ENCODE measurements at places on chromosomes 5 and 9.
A peak's percentile ranks its signal among the peaks of the same experiment; 100 is the strongest.

DNA sequence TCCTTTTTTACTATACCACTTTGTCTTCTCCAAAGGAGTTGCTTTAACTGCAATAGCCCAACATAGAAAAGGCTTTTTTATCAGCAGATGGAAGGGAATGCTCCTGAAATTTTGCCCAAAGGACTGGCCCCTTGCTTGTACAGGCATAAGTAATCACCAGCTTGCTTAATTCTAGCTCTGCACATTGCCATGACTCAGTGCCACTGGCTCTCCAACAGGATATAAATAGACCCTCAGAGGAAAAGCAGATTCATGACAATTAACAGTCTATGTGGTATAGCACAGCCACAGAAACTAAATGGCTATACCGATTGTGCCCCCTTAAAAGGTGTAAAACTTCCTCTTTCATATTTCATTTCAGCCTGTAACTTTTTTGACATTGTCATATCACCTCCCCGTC is 227.0 kb downstream of the ZNF608 start:
- no peaks in the 10 kb centered on the region for H3K36me3 ChIP-seq
- peak; percentile 59 for DNase-seq
- no peak overlapping the region for H3K27ac ChIP-seq

DNA sequence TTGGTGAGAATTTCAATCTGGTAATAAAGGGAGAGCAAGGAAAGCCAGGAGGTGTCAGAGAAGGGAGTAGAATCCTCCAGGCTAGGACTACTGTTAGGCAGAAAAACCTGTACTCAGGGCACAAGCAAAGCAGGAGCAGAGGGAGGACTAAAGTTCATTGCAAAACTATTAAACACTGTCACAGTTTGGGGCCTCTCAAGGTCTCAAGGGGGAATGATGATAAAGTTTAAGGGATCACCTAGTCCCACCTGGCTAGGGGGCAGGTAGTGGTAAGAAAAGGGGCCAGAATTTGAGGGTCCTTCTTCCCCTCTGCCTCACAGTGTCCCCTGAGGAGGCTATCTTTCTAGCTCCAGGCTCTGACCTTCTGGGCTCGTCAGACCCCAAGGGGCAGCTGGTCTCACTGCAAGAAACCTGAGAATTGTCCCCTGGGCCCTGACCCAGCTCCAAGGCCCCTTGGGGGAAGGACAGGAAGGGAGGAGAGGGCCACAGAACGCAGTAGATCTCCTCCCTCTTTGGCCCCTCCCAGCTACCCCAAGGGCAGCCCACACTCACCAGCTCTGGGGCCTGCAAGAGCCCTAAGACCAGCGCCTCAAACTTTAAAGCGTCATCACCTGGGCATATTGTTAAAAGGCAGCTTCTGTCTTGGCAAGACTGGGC is 974 bp downstream of the CCDC69 start:
- peaks cover 2% of the 10 kb centered on the region for H3K4me1 ChIP-seq
- H3K4me3 ChIP-seq, result peak overlapping the region; percentile 93
- no peak for DNase-seq
- H3K27me3 ChIP-seq, result no peaks in the 10 kb centered on the region
- H3K36me3 ChIP-seq, result no peaks in the 10 kb centered on the region
- H3K27ac ChIP-seq, result no peak overlapping the region

DNA sequence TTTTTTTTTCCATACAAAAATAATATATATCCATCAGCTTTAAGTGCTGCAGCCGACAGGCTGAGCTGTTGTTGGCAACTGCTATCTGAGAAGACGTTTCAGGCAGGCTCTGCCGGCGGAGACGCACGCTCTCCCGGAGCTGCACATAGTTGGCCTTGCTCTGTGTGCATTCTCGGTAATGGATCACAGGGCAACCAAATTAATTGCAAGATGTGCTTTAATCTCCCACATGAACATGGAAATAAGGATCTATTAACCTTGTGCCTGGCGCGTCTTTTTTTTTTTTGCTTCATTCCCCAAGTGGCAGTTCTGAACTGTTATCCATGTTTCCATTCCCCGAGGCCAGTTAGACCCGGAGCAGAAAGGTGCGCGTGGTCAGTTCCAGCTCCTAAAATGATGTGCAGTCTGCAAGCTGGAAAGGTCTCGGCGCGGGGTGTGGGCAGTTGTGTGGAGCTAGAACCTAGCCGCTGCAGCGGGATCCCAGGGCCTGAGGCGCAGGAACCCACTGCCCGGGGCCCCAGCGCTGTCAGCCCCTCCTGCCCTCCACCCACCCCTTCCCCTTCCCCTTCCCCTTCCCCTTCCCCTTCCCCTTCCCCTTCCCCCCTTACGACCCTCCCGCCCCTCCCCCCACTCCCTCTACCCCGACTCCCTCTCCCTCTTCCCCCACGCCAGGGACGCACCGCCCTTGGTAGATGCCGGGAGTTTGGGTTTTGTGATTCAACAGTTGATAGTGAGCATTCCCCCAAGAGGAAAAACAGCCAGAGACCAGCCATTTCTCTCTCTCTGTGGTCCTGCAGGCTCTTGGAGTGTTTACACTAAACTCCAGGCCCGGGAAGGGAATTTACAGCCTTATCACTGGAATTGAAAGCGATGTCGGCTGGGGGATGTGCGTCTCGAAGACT is 137.8 kb downstream of the CEP120 start:
- no peaks in the 10 kb centered on the region for H3K36me3 ChIP-seq
- DNase-seq, result peak; percentile 66
- H3K27me3 ChIP-seq, result no peaks in the 10 kb centered on the region
- H3K4me3 ChIP-seq, result peak overlapping the region; percentile 62
- H3K4me1 ChIP-seq, result peaks cover 2% of the 10 kb centered on the region
- peak overlapping the region; percentile 93 for H3K27ac ChIP-seq

DNA sequence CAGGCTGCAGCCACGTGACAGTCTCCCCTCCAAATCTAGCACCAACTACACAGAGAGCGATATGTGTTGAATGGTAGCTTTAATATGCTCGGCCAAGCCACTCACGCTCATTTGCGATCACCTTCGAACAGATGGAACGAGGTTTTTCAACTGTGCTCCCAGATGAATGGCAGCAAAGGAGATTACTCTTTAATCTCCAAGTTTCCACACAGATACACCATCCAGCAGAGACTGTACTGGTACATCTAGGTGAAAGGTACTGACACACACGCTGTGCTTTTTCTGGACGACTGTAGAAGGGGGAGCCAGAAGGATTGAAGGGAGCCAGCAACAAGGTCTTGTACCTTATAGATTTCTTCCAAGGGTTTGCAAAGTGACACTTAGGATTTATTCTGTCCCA is 263.9 kb downstream of the NR3C1 start:
- DNase-seq, result no peak
- H3K27me3 ChIP-seq, result no peaks in the 10 kb centered on the region
- peaks cover 2% of the 10 kb centered on the region for H3K4me1 ChIP-seq
- H3K27ac ChIP-seq, result no peak overlapping the region
- H3K36me3 ChIP-seq, result peaks cover 2% of the 10 kb centered on the region

DNA sequence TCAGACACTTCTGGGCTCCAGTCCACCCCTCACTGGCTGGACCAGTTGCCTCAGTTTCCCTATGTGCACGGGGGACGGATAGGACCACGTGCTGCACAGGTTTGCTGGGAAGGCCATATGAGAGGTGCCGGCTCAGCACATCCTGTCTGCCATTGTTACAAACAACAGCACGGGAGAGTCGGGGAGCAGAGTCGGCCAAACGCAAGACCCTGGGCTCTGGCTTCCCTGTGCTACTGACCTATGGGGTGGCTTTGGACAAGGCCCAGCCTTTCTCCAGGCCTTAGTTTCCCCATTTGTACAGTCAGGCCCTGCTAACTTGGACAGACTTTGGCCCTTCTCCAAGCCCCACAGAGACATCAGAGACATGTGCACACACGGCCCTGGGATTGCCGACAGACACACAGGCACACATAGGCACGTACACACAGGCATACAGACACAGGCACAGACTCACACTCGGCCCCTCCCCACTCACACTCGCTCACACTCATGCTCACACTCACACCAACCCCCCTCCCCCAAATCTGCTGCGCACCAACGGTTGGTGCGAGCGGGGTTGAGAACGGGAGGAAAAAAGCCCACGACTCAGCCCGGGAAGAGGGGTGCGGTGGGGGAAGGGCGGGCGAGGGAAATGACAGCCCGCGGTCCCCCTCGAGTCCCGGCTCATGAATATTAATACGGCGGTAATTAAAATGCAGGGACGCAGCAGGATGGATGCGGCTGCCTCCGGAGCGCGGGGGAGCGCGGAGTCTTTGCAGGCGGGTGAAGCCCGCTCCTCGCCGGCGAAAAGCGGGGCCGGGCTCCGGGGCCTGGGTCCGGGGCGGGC is 133.0 kb downstream of the C9orf50 start:
- DNase-seq, result peak; percentile 85
- peak overlapping the region; percentile 99 for H3K27ac ChIP-seq
- H3K27me3 ChIP-seq, result no peaks in the 10 kb centered on the region
- no peaks in the 10 kb centered on the region for H3K36me3 ChIP-seq
- no peaks in the 10 kb centered on the region for H3K4me1 ChIP-seq
- H3K4me3 ChIP-seq, result no peak overlapping the region

DNA sequence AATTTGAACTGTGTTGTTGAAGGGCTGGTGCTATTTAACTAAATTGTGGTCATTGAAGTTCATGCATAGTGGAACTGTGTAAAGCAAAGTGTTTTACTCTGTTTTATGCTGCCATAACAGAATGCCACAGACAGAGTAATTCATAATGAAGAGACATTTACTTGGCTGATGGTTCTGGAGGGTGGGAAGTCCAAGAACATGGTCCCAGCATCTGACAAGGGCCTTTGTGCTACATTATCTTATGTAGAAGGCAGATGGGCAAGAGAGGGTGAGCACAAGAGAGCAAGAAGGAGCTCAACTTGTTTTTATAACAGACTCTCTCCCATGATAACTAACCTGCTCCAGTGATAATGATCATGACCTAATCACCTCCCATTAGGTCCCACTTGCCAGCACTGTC is 101.9 kb upstream of the NR3C1 start:
- H3K27ac ChIP-seq, result no peak overlapping the region
- peaks cover 1% of the 10 kb centered on the region for H3K27me3 ChIP-seq
- no peak for DNase-seq
- no peak overlapping the region for H3K4me3 ChIP-seq
- no peaks in the 10 kb centered on the region for H3K4me1 ChIP-seq
- no peaks in the 10 kb centered on the region for H3K36me3 ChIP-seq

GRCh38 chr9:30301271-30301963 is 2083.0 kb upstream of the ACO1 start:
- no peaks in the 10 kb centered on the region for H3K4me1 ChIP-seq
- peak; percentile 54 for DNase-seq
- H3K27me3 ChIP-seq, result no peaks in the 10 kb centered on the region
- H3K36me3 ChIP-seq, result no peaks in the 10 kb centered on the region

DNA sequence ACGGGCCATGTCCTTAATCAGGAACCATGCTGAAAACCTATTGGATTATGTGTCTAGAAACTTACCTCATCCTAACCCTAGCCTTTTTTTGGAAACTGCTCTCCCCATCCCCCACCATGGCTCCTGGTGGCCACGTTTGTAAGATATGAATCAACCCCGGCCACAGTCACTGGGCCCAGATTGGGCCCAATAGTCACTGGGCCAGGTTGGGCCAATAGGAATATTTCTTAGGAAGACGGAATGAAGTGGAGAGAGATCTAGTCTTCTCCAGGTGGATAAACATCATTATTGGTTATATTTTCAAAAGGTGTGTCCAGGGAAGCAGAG is 468.7 kb downstream of the ARHGEF28 start:
- no peak overlapping the region for H3K4me3 ChIP-seq
- peaks cover 7% of the 10 kb centered on the region for H3K4me1 ChIP-seq
- no peak for DNase-seq
- no peak overlapping the region for H3K27ac ChIP-seq

DNA sequence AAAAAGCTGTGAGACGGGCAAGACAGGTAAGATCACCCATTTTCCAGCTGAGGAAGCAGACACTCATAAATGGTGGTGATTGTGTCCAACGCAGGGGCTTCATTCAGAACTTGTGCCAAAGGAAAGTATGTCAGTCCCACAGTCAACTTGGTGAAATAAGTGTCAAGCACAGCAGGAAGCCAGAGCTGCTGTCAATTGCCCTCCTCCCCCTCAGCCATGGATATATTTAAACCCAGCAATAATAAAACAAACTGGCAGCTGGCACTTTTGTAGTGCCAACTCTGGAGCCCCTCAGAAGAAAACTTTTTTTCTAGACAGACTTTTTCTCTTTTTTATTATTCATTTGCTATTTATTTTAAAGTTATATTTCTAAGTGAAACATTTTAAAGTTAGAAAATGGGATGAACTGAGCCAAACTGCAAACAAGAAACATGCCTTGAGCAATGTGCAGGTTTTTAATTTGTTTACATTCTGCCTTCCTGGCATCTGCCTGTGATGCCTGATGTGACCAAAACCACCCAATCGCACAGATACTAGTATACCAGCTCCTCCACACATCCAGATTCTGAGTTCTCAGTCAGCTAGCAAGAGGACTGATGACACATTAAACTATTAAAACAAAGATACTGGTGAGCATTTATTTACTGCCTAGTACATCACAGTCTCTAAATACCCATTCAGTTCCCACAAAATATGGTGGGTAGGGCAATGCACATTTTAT is 17.0 kb downstream of the DMAC1 start:
- DNase-seq, result no peak
- no peaks in the 10 kb centered on the region for H3K36me3 ChIP-seq
- H3K27ac ChIP-seq, result no peak overlapping the region
- no peak overlapping the region for H3K4me3 ChIP-seq
- H3K4me1 ChIP-seq, result no peaks in the 10 kb centered on the region

GRCh38 chr9:76438841-76439588 is 20.0 kb upstream of the GCNT1 start:
- H3K4me3 ChIP-seq, result no peak overlapping the region
- H3K4me1 ChIP-seq, result no peaks in the 10 kb centered on the region
- H3K27ac ChIP-seq, result no peak overlapping the region
- no peaks in the 10 kb centered on the region for H3K27me3 ChIP-seq
- DNase-seq, result no peak
- H3K36me3 ChIP-seq, result no peaks in the 10 kb centered on the region

- H3K36me3 ChIP-seq, result no peaks in the 10 kb centered on the region
- no peak overlapping the region for H3K4me3 ChIP-seq
- no peaks in the 10 kb centered on the region for H3K27me3 ChIP-seq
- no peaks in the 10 kb centered on the region for H3K4me1 ChIP-seq
- no peak overlapping the region for H3K27ac ChIP-seq
Observed at GRCh38 chr5:142097681-142098080, 10.9 kb upstream of the NDFIP1 start.

GRCh38 chr5:54669285-54669684 is 151.7 kb downstream of the SNX18 start:
- no peak overlapping the region for H3K4me3 ChIP-seq
- H3K27ac ChIP-seq, result no peak overlapping the region
- H3K27me3 ChIP-seq, result no peaks in the 10 kb centered on the region
- DNase-seq, result no peak
- H3K4me1 ChIP-seq, result peaks cover 4% of the 10 kb centered on the region

- no peak for DNase-seq
- H3K4me1 ChIP-seq, result no peaks in the 10 kb centered on the region
- H3K27me3 ChIP-seq, result no peaks in the 10 kb centered on the region
- no peak overlapping the region for H3K27ac ChIP-seq
- H3K36me3 ChIP-seq, result no peaks in the 10 kb centered on the region
- no peak overlapping the region for H3K4me3 ChIP-seq
Observed at GRCh38 chr9:107983181-107983603, 493.6 kb upstream of the KLF4 start.

GRCh38 chr9:19998823-19999455 is 210.1 kb upstream of the SLC24A2 start:
- H3K4me3 ChIP-seq, result no peak overlapping the region
- no peak overlapping the region for H3K27ac ChIP-seq
- no peaks in the 10 kb centered on the region for H3K27me3 ChIP-seq
- DNase-seq, result no peak
- no peaks in the 10 kb centered on the region for H3K36me3 ChIP-seq

- peak overlapping the region; percentile 8 for H3K27ac ChIP-seq
- no peak overlapping the region for H3K4me3 ChIP-seq
- H3K27me3 ChIP-seq, result no peaks in the 10 kb centered on the region
- no peaks in the 10 kb centered on the region for H3K4me1 ChIP-seq
Observed at GRCh38 chr9:38309324-38310195, 82.9 kb upstream of the ALDH1B1 start.

Measured in aorta (tissue), 5 donors.